Endothelial cell of umbilical vein (primary cell): ENCODE measurements at places on chromosomes 6 and 20. TPM values are rescaled to one million over a fixed set of nuclear protein-coding genes. Genes with fewer than 3 reads are reported as not detected.

The ARFGEF3 gene
- 7.0 and 7.3 TPM in 2 replicates for total RNA-seq

The FAM217A gene
- not detected in 2 replicates for total RNA-seq

The DNMT3B gene
- 6.8 TPM in 2 replicates for total RNA-seq

The PDE10A gene
- total RNA-seq: 2.9 and 6.5 TPM in 2 replicates

The SIRPB2 gene
- total RNA-seq: 9.5 and 12.3 TPM in 2 replicates

The NKAIN2 gene
- 2.1 TPM in 1 of 2 replicates, not detected in the other for total RNA-seq

The COL21A1 gene
- 1.4 TPM in 2 replicates for total RNA-seq

DNA sequence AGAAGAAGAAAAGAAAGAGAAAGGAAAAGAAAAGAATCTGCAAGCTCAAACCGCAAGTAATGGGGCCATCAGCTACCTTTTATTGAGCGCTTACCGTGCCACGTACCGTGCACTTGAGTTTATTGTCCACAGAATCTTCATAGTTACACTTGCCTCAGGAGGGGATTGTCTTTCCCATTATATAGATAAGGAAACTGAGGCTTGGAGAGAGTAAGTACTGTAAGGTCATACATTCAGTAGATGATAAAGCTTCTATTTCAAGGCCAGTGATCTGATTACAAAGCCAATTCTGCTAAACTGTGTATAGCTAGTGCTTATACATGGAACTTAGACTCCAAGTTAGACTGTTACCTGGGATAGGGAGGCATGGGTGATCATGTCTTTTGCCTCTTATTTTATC is 110.4 kb upstream of the IYD start:
- H3K27ac ChIP-seq: no peak overlapping the region
- no peaks in the 10 kb centered on the region for H3K36me3 ChIP-seq
- no peak overlapping the region for H3K4me3 ChIP-seq
- H3K27me3 ChIP-seq: no peaks in the 10 kb centered on the region
- no peak for DNase-seq

GRCh38 chr20:35215066-35215956 is 11.2 kb upstream of the MMP24 start:
- no peak overlapping the region for H3K4me3 ChIP-seq
- DNase-seq: no peak
- H3K27me3 ChIP-seq: peaks cover 3% of the 10 kb centered on the region

DNA sequence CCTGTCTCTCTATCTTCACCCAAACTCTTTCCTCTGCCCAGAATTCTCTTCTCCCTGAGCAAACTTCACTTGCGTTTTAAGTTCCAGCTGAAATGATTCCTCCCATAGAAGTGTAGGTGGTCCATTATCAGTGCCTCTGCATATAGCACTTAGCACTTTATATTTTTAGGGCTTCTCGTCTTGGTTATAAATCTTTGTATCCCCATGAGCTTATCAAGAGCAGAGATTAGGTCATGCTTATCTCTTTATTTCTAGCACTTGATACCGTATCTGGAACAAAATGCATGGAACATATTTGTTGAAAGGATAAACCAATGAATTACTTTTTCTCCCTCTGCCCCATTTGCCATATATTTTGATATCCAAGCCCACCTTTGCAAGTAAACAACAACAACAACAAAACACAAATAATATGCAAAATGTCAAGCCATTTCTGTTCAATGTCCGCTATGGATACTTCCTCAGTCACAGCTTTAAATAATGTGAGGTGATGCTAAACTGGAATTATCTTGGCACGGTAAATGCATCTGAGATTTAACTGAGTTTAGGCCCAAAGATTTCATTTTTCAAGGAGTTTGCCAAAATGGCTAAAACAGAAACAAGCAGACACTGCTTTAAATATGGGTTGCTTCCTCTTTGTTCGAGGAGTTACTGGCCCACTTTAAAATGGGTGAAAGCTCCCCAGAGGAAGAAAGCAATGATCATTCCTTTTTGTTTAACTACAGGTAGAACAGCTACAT is 106.2 kb upstream of the STMND1 start:
- H3K27me3 ChIP-seq: peaks cover 11% of the 10 kb centered on the region
- H3K27ac ChIP-seq: no peak overlapping the region
- no peak for DNase-seq
- H3K4me3 ChIP-seq: no peak overlapping the region

DNA sequence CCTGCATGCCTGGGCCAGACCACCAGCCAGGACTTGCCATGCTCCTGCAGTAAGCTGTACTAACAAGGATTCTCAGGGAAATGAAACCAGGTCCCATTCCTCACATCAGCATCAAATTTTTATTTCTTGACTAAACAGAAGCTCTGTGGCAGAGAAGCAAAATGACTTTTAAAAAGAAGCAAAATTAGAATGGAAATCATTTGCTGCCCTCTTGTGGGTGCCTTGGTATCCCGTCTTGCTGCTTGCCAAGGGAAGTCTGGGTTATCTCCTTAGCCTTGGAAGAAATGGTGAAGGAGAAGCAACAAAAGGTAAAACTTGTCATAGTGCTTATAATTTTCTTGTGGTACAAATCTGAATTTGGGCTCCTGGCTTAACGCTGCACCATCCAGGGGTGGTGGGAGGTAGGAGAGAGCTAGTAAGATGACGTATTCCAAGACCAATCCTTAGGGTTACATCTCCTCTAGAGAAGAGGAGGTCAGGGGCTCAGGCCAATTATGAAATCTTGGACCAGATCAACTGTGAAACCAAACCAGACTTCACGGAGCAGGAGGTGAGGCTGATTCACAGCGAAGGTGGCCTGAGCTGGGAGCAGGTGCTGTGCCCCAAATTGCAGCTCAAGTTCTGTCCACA is 107.5 kb downstream of the FAXC start:
- H3K4me1 ChIP-seq: no peaks in the 10 kb centered on the region
- no peak overlapping the region for H3K27ac ChIP-seq
- peak; percentile 10 for DNase-seq
- H3K27me3 ChIP-seq: peaks cover 2% of the 10 kb centered on the region

GRCh38 chr6:55664591-55665587 is 85.9 kb upstream of the HMGCLL1 start:
- no peaks in the 10 kb centered on the region for H3K36me3 ChIP-seq
- H3K27ac ChIP-seq: no peak overlapping the region
- H3K4me1 ChIP-seq: no peaks in the 10 kb centered on the region
- DNase-seq: no peak
- no peak overlapping the region for H3K4me3 ChIP-seq

DNA sequence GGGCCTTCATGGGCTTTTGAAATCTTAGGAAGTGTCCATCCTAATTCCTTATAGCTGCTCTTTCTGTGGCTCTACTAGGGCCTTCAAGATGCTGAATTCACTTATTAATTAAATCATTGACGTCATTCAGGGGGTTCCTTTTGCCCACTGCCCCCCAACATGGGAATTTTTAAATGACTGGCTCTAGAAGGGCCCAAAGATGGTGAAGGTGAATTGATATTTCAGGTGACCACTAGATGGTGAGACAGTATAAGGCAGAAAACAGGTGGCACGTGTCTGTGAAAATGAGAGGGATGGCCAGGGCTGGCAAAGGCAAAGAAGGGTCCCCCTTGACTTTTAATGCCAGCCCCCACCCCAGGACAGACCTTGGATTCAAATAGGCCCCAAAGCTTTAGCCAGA is 11.8 kb downstream of the GNAS start:
- no peak overlapping the region for H3K4me3 ChIP-seq
- H3K36me3 ChIP-seq: no peaks in the 10 kb centered on the region
- H3K27ac ChIP-seq: no peak overlapping the region

DNA sequence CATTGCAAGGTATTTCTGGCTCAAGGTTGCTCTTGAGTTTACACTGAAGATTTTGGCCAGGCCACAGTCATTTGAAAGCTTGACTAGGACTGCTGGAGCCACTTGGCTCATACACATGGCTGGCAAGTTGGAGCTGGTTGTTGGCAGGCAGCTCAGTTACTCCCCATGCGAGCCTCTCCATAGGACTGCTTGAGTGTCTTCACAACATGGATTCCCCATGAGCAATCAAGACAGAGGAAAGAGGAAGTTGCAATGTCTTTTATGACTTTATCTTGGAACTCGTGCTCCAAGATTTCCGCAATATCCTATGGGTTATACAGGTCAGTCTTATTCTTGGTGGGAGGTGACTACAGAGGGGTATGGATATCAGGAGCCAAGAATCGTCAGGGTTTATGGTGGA is 1.4 kb upstream of the MANBAL start:
- peaks cover 2% of the 10 kb centered on the region for H3K4me1 ChIP-seq
- H3K36me3 ChIP-seq: no peaks in the 10 kb centered on the region
- no peak for DNase-seq
- H3K27ac ChIP-seq: no peak overlapping the region
- H3K4me3 ChIP-seq: no peak overlapping the region
- H3K27me3 ChIP-seq: peaks cover 8% of the 10 kb centered on the region

DNA sequence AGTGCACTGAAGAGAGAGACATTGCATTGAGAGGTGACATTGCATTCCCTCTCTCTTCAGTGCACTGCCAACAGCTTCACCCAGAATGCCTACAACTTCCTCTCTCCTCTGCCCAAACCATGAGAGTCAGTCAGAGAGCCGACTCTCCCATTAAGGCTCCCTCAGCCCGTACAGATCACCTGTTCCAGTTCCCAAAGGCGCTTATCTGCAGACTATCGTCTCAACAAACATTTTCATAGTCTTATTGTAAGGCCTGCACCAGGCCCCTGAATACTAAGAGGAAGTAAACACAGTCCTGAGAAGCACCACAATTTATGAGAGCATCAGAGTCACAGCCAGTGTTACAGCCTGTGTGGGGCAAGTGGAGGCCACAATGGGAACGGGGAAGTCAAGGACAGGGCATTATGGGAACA is 53.7 kb downstream of the GFOD1 start:
- H3K27ac ChIP-seq: no peak overlapping the region
- peaks cover 8% of the 10 kb centered on the region for H3K4me1 ChIP-seq
- H3K4me3 ChIP-seq: no peak overlapping the region
- no peaks in the 10 kb centered on the region for H3K36me3 ChIP-seq

GRCh38 chr20:24139846-24140245 is 151.3 kb upstream of the GGTLC1 start:
- no peak overlapping the region for H3K4me3 ChIP-seq
- no peaks in the 10 kb centered on the region for H3K4me1 ChIP-seq
- no peaks in the 10 kb centered on the region for H3K27me3 ChIP-seq
- no peak for DNase-seq
- no peaks in the 10 kb centered on the region for H3K36me3 ChIP-seq

DNA sequence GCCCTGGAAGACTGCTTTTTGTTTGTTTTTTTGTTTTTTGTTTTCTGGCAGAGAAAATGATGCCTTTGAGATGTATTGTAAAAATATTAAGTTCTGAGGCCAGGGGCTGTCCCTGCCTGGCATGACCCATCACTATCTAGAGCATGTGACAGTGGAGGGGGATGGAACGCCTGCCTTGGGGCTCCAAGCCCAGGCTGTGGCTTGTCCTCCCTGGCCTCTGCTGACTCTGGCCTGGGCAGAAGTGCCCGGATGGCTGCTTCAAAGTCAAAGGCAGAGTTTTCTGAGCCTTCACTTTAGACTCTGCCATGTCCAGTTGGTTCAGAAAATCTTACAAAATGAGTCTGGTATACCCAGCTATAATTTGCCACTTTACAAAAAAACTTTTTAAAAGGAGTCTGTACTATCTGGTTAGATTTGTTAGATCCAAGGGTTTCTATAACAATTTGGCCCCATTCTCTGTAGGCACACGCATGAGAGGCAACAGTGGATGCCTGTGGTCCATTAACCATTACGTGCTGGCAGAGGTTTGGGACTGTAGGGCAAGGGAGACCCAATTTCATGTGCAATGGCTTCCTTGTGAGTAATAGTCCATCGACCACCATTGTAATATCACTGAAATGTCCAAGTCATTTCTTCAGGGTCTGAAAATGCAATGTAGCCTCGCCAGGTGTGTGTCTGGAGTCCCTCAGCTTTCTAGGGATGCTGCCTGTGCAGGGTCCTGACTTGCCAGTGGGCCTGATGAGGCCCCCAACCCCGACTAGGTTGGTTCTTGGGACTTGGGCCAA is 8.3 kb downstream of the PPP1R3G start:
- peaks cover 8% of the 10 kb centered on the region for H3K27me3 ChIP-seq
- H3K4me1 ChIP-seq: peaks cover 2% of the 10 kb centered on the region
- no peak for DNase-seq

GRCh38 chr20:59318803-59319202 is 18.4 kb downstream of the EDN3 start:
- H3K27ac ChIP-seq: no peak overlapping the region
- H3K27me3 ChIP-seq: no peaks in the 10 kb centered on the region
- no peaks in the 10 kb centered on the region for H3K36me3 ChIP-seq
- H3K4me3 ChIP-seq: no peak overlapping the region

GRCh38 chr6:25178336-25179035 is 100.7 kb upstream of the CARMIL1 start:
- DNase-seq: no peak
- H3K27me3 ChIP-seq: no peaks in the 10 kb centered on the region
- no peak overlapping the region for H3K27ac ChIP-seq
- H3K4me1 ChIP-seq: peaks cover 33% of the 10 kb centered on the region
- no peaks in the 10 kb centered on the region for H3K36me3 ChIP-seq
- no peak overlapping the region for H3K4me3 ChIP-seq

GRCh38 chr20:63316502-63316921 is 23.5 kb downstream of the COL20A1 start:
- H3K4me3 ChIP-seq: no peak overlapping the region
- no peak overlapping the region for H3K27ac ChIP-seq
- no peak for DNase-seq
- no peaks in the 10 kb centered on the region for H3K4me1 ChIP-seq

DNA sequence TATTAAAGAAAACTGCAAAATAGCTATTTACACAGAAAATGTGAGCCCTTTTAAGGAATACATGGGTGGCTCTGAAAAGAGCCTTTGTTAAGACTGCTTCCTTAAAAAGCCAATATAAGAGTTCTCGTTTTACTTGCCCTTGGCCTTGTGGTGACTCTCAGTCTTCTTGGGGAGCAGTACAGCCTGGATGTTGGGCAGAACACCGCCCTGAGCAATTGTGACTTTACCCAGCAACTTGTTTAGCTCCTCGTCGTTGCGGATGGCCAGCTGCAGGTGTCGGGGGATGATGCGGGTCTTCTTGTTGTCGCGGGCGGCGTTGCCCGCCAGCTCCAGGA is 111.5 kb downstream of the HFE start:
- no peaks in the 10 kb centered on the region for H3K27me3 ChIP-seq
- H3K27ac ChIP-seq: peak overlapping the region; percentile 94
- peak overlapping the region; percentile 87 for H3K4me3 ChIP-seq
- peak; percentile 76 for DNase-seq
- H3K4me1 ChIP-seq: peaks cover 20% of the 10 kb centered on the region

GRCh38 chr20:42742926-42743325 is 446.8 kb downstream of the PTPRT start:
- H3K27me3 ChIP-seq: no peaks in the 10 kb centered on the region
- no peak overlapping the region for H3K27ac ChIP-seq
- H3K36me3 ChIP-seq: no peaks in the 10 kb centered on the region
